HFF-Myc (cell line): ENCODE measurements at places on chromosomes 11 and 22.

DNA sequence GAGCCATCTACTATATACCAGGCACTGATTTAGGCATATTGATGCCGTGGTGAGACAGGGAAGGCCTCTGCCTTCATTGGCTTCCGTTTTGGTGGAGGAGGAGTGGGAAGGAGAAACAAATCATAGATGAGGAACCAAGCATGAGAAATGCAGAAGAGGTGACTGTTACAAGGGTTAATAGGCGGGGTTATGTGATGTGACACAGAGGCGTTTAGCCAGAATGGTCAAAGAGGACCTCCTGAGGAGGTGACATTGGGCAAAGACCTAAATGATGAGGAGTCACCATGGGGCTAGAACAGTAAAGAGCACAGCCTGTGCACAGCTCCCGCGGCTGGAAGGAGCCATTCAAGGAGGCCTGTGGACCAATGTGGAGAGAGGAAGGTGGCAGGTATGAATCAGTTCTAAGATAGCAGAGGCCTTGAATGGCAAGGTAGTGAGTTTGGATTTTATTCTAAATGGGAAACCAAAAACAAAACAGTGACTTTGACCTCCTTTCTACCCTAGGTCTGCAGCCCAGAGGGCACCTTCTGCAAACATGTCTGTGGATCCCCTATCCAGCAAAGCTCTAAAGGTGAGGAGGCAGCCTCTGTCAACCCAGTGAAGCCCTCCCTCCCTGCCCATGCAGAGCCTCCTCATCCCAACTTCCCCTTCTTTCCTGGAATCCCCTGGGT is 11.7 kb downstream of the MAFF start:
- DNase-seq = no peak

DNA sequence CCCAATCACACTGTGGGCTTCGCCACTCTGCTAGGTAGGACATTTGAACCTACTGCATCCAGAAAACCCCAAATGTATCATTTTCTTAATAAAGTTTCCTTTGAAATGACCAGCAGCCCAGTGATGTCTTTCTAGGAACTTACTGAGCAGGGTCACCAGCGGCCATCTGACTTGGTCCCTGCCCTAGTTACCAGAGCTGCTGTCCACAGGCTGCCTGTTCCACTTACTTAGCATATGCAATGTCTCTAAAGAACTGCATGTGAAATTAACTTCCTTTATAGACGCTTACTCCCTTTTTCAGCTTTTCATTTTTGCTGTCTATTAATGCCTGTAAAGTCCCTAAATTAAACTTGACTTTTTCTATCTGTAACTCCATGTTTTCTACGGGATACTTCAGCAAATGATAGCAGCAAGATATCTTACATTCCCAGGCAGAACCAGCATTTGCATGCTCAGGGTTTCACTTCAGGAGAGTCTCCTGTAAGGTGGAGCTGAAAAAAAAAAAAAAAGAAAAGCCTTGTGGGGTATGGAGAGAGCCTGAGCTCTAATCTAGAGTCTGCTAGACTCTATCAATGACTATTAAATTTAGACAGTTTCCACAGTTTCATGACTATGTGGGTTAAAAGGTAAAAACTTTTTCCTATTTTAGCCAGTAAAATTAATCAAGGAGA is 125.0 kb downstream of the FAT3 start:
- DNase-seq = no peak

DNA sequence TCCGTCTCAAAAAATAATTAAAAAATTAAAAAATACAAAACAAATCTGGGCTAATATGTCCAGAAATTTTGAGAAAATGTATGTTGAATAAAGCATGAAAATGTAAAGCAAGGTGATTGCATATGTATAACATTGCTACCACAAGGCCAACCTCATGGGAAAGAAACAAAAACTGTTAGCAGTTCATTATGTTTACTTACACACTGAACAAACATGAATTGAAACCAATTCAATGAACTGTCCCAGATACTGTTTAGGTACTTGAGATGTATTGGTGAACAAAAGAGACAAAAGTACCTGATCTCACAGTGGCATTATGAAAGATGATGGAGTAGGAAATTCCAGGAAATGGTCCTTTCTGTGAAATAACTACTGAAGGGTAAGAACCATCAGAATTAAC is 43.8 kb upstream of the IGLL5 start:
- no peak for DNase-seq

DNA sequence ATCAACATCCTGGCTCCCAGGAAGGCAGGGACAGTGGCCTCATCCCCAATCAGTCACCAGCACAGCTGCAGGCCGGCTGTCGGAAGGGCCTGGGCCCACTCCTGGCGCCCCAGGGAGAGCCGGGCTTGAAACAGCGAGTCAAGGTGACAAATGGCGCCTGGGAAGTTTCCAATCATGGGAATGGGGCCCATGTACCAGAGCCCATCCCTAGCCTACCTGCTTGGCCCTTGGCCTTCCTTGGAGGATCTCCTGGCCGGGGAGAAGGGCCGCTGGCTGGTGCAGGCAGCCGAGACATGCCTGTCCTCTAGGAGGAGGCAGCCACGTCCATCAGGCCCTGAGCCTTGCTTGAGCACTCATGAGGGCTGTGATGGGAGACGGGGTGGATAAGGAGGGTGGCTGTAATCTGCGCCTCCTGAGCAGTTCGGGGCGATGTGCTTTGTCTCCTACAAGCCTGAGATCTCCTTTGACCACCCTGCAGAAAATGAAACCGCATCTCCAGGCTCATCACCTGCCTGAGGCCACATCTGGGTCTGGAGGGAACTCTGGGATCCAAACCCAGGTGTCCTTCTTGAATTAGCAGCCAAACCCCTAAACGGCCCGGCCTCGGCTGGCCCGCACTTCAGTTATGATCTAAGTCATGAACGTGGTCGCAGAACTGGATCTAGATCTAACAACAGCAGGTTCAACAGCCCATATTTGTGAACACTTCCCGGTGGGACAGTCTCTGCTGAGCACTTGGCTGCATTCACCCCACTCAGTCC is 862.0 kb downstream of the TBC1D22A start:
- DNase-seq = no peak

- no peak for DNase-seq
Observed at GRCh38 chr11:94018721-94019120, 2.4 kb upstream of the HEPHL1 start.

- DNase-seq = no peak
Observed at GRCh38 chr11:125585487-125585886, 7.2 kb upstream of the STT3A start.

DNA sequence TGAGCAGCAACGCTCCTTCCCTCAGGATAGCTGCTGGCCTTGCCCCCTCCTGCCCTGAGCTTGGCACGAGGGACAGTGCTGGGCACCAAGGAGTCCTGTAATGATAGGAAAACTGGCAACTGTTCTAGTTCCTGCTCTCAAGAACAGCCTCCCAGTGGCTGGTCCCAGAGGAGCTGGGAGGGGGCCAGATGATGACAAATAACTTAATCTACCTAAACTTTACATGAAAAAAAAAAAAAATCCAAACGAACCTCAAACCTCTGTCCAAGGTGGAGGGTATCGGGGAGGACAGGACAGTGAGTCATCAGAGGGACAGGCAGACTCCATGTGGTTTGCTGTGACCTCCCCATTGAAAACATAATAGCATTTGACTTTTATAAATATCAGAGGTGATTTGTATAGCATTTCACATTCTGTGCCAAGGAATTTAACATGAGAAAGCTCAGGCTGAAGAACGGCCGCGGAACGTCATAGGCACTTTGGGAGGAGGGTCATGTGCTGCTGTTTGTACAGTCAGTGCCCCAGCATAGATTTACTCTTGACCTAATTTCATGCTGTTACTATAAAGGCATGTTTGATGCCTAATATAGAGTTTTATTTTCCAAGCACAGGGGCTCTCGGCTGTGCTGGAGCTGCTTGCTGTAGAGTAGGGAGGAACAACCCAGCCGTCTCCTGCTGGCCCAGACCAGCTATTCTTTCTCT is 98.2 kb upstream of the NNMT start:
- DNase-seq = peak; percentile 31
